Head of caudate nucleus (tissue), 42 donors: ENCODE measurements at places on chromosomes 4 and X.

DNA sequence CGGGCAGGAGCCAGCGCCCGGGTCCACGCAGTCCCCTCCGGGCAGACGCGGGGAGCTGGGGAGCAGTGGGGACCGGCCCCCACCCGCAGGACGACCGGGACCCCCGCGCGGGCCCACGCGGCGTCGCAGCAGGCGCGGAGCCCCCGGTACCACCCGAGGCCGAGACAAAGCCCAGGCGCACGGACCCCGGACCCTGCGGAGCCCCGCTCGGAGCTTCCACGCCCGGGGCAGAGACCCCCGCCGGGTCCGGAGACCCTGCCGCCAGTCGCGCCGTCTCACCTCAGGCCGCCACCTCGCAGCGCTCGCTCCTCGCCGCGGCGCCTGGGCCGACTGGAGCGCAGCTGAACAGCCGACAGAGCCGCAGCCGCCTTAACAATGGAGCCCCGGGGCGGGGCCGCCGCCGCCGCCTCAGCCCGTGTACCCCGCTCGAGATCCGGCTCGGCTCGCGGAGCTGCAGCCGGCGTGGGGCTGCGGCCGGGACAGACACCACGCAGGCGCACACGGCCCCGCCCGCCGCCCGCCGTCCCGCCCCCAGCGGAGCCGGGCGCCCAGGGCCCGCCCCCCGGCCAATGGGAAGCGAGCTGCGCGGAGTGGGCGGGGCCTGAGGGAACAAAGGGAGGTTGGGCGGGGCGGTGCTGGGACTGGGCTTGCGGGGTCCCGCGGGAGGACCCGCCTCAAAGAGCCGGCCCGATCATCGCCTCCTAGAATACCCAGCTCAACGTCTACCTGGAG is at the start of gene AFAP1:
Gene AFAP1 (minus strand): TSS at position 485 of the 732 bp plus-strand sequence. CDS start 67,783 bp downstream, outside the sequence.
- DNase-seq = peak; percentile 94

- no peak for DNase-seq
Observed at GRCh38 chrX:150198776-150199175, 164.3 kb upstream of the MAMLD1 start.

- DNase-seq = no peak
Observed at GRCh38 chr4:122816476-122816875, 10.2 kb upstream of the FGF2 start.

GRCh38 chr4:88022289-88022688 is 14.9 kb downstream of the PKD2 start:
- DNase-seq = no peak

- no peak for DNase-seq
Observed at GRCh38 chr4:42617030-42617429, 39.9 kb downstream of the ATP8A1 start.

DNA sequence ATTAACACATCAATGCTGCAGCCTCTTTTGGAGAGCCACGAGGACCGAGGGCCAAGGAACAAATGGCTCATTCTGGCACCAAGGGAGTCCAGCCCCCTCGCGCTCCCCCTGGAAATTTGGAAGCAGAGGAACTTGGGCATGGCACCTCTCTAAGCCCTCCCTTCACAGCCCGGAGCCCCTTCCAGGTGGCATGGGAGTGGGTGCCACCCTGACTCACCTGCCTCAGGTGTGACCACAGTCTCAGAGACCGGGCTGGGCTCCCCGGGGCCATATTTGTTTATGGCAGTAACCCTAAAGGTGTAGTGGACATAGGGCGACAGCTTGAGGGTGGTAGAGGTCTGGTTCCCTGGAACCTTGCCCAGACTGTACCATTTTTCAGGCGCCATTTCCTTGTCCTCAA is 18.8 kb downstream of the L1CAM start:
- DNase-seq = no peak

GRCh38 chrX:37754516-37754915 is 25.3 kb upstream of the CYBB start:
- no peak for DNase-seq
